ENCODE measurements at places on chromosomes 13 and 19. TPM values are rescaled to one million over a fixed set of nuclear protein-coding genes. Genes with fewer than 3 reads are reported as not detected.

DNA sequence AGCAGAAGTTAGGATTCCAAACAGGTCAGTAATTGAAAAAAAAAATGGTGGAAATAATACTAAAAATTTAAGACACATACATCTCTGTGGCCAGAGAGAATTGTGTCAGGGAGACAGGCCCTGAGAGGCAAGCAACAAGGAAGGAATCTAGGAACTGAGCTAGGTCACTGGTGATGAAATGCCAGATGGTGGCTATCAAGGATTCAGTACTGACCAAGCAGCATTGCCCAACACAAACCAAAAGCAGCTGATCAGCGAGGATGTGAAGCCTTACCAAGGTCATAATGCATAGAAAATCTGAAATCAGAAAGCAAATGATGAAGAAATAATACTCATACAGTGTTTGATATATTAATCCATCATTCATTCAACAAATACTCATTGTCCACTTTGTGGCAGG, 905.0 kb downstream of the GPC5 start:
- H3K4me3 ChIP-seq = no peak overlapping the region
- H3K27me3 ChIP-seq = no peaks in the 10 kb centered on the region
- H3K27ac ChIP-seq = no peak overlapping the region
- no peaks in the 10 kb centered on the region for H3K4me1 ChIP-seq

GRCh38 chr13:33217256-33217655, 68.3 kb downstream of the STARD13 start:
- no peak overlapping the region for H3K4me3 ChIP-seq
- peaks cover 16% of the 10 kb centered on the region for H3K27me3 ChIP-seq
- H3K36me3 ChIP-seq = no peaks in the 10 kb centered on the region
- no peaks in the 10 kb centered on the region for H3K4me1 ChIP-seq
- DNase-seq = no peak
- H3K27ac ChIP-seq = no peak overlapping the region

DNA sequence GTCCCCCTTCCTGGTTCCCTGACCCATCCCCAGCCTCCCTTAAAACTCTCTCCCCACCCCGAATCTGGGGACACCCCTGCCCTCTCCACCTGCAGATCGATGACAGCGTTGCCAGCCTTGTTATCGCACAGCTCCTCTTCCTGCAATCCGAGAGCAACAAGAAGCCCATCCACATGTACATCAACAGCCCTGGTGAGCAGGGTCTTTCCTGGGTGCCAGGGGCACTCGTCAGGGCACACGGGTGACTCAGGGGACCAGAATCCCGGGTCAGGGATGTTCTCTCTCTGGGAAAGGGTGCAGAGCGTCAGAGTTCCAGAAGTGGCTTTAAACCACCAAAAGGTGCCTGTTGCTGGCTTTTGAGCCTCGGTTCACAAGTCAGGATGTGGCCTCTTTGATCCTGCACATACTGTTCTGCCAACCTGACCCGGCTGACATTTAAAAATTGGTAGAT, 1.0 kb downstream of the CLPP start:
- H3K4me3 ChIP-seq = peak overlapping the region; percentile 98
- H3K27ac ChIP-seq = peak overlapping the region; percentile 92
- peaks cover 14% of the 10 kb centered on the region for H3K4me1 ChIP-seq
- H3K36me3 ChIP-seq = peaks cover 5% of the 10 kb centered on the region
- DNase-seq = no peak

Gene RXFP2
- total RNA-seq = not detected

- H3K36me3 ChIP-seq = peaks cover 9% of the 10 kb centered on the region
- H3K4me3 ChIP-seq = no peak overlapping the region
- DNase-seq = no peak
Observed at GRCh38 chr13:60463787-60464186, 66.8 kb downstream of the TDRD3 start.

Gene KCNK6
- total RNA-seq = 6.5 TPM

GRCh38 chr19:10473192-10473591, 30.0 kb downstream of the KEAP1 start:
- no peaks in the 10 kb centered on the region for H3K36me3 ChIP-seq
- no peaks in the 10 kb centered on the region for H3K4me1 ChIP-seq
- H3K27me3 ChIP-seq = no peaks in the 10 kb centered on the region
- H3K4me3 ChIP-seq = no peak overlapping the region

DNA sequence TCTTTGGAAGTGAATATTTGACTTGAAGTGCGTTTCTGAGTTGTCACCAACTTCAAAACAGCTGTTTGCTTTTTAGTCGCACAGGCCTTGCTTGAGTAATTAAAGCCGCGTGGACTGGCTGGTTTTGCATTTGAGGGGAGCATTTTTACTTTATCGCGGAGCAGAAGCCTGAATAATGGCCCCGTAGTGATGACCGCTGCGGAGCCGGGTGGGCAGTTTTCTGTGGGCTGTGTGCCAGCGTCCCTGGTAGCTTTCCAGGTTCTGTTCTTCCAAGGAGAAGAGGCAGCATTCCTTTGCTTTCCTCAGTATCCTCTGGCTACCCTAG, 1.1 kb downstream of the NAA16 start:
- H3K27me3 ChIP-seq = no peaks in the 10 kb centered on the region
- H3K36me3 ChIP-seq = no peaks in the 10 kb centered on the region
- no peak for DNase-seq
- peak overlapping the region; percentile 98 for H3K4me3 ChIP-seq
- H3K27ac ChIP-seq = peak overlapping the region; percentile 97

Gene TMEM161A
- 13.1 TPM for total RNA-seq

DNA sequence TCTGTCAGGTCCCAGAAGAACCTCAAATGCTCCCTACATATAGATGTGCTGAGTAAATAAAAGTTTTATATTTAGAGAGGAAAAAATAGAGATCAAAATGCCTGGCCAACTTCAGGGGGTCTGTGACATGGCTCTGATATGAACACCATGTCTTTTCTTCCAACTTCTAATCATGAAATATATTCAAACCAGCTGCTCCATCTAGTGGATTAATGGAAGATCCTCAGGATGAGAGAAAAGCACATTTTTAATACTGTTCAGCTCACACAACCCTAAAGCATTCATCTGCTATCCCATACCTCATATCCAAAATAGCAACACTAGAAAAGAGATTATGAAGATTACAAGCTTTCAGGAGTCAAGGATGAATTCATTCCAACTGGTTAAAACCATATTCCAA, 56.0 kb upstream of the DOCK9 start:
- H3K27me3 ChIP-seq = no peaks in the 10 kb centered on the region
- no peak for DNase-seq
- no peak overlapping the region for H3K4me3 ChIP-seq
- peaks cover 23% of the 10 kb centered on the region for H3K4me1 ChIP-seq

Gene ADPRHL1
- total RNA-seq = 0.94 TPM

Gene ZNF414
- 46.2 TPM for total RNA-seq

DNA sequence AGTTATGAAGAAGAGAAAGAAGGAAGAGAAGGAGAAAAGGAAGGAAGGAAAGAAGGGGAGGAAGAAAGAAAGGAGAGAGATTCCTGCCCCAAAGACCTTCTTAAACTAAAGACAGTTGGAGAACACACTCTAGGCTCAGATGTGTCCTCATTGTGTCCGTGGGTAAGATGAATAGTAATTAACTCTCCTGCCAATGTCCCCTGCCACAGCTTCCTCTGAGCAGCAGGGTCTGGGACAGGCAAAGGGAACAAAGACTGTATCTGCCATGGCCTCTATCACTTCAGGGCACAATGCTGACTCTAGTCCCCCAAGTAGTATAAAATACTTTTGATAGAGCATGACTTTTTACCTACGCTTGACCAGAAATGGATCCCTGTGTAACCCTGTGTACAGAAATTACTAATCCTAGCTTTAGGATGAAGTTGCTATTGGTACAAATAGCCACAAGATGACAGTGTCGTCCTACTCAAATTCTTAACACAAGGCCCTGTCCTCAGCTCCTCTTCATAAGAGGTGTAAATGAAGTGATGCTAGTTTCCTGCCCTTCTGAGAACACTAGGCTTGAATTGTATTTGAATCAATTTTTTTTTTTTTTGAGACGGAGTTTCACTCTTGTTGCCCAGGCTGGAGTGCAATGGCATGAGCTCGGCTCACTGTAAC, 186.2 kb upstream of the GPR12 start:
- no peak for DNase-seq
- no peak overlapping the region for H3K27ac ChIP-seq
- peaks cover 32% of the 10 kb centered on the region for H3K27me3 ChIP-seq
- H3K36me3 ChIP-seq = no peaks in the 10 kb centered on the region
- H3K4me3 ChIP-seq = no peak overlapping the region

Gene ZSWIM4
- total RNA-seq = 5.3 TPM

- H3K4me3 ChIP-seq = no peak overlapping the region
- H3K27ac ChIP-seq = no peak overlapping the region
- no peaks in the 10 kb centered on the region for H3K4me1 ChIP-seq
- DNase-seq = no peak
- H3K36me3 ChIP-seq = no peaks in the 10 kb centered on the region
Observed at GRCh38 chr13:67095621-67096020, 134.5 kb downstream of the PCDH9 start.

DNA sequence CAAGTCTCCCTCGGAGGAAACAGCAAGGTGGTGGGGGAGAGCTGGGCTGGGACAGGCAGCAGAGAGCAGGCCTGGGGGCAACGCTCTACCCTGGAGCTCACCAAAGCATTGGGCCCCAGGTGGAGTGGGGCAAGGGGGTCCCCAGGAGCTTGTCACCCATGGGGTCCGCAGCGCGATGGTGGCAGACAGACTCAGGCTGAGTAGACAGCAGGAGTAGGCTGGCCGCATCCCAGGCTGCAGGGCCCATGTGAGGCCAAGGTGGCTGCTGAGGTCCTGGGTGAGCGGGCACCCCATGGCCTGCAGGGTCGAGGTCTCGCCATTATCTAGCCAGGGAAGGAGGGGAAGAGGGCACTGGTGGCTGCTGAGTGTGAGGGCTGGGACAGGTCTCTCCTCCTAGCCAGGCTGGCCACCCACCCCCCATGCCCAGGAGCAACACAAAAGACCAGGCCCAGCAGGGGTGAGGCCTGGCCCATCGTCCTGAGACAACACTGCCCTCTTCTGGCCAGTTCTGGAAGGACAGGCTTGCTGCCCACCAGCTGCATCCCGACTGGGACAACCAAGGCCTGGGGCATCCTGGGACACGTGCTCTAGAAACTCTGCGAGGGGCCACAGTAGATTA, 33.1 kb downstream of the CEBPG start:
- H3K4me3 ChIP-seq = no peak overlapping the region
- no peaks in the 10 kb centered on the region for H3K4me1 ChIP-seq
- H3K27me3 ChIP-seq = no peaks in the 10 kb centered on the region
- peak; percentile 71 for DNase-seq
- no peaks in the 10 kb centered on the region for H3K36me3 ChIP-seq
- H3K27ac ChIP-seq = no peak overlapping the region

Gene MYH14
- total RNA-seq = not detected

Gene THSD1
- 0.40 TPM for total RNA-seq

DNA sequence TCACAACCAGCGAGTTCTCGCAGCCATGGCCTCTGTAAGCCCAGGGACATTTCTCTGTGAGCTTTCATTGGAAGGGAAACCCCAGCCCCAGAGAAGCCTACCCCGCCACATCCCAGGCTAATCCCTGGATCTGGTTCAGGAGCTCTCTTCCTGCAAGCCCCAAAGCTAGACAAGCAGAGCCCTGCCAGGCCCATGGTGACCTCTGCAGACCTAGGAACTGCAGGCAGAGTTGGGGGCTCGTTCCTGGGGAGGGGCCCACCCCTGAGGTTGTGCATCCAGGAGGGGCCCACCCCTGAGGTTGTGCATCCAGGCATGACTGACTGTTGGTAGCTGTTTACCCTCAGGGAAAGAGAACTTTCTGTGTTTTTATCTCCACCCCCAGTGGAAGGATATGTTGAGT, 21.7 kb downstream of the KCTD15 start:
- H3K4me3 ChIP-seq = no peak overlapping the region
- no peak for DNase-seq

GRCh38 chr13:39326469-39327171, 276.4 kb downstream of the LHFPL6 start:
- H3K36me3 ChIP-seq = no peaks in the 10 kb centered on the region
- H3K4me3 ChIP-seq = no peak overlapping the region
- DNase-seq = no peak
- peaks cover 11% of the 10 kb centered on the region for H3K27me3 ChIP-seq

GRCh38 chr13:76512721-76513145, 373.5 kb downstream of the KCTD12 start:
- peaks cover 33% of the 10 kb centered on the region for H3K27me3 ChIP-seq
- DNase-seq = no peak
- H3K4me1 ChIP-seq = no peaks in the 10 kb centered on the region
- no peaks in the 10 kb centered on the region for H3K36me3 ChIP-seq
- no peak overlapping the region for H3K4me3 ChIP-seq

DNA sequence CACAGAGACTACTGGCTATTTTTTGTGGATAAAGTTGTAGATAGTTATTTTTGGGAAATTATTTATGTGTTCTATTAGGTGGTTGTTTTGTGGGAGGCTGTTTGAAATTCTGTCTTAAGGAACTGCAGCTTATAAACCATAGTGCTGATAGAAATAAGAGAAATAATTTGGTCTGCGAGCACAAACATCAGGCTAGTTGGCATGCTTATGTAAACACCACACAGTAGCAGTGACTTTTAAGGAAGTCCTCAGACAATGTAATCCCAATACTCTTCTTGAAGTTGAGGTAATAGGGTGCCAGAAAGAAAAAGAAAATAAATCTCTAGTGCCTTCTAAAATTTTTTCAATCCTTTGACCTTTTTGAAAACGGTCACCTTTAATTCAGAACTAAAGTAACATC, 23.9 kb downstream of the KL start:
- H3K36me3 ChIP-seq = no peaks in the 10 kb centered on the region
- no peak for DNase-seq
- no peaks in the 10 kb centered on the region for H3K4me1 ChIP-seq

Gene TBXA2R
- 1.0 TPM for total RNA-seq

GRCh38 chr13:113794764-113795173, 35.7 kb downstream of the TMEM255B start:
- DNase-seq = no peak
- peaks cover 20% of the 10 kb centered on the region for H3K27me3 ChIP-seq
- H3K4me3 ChIP-seq = no peak overlapping the region

DNA sequence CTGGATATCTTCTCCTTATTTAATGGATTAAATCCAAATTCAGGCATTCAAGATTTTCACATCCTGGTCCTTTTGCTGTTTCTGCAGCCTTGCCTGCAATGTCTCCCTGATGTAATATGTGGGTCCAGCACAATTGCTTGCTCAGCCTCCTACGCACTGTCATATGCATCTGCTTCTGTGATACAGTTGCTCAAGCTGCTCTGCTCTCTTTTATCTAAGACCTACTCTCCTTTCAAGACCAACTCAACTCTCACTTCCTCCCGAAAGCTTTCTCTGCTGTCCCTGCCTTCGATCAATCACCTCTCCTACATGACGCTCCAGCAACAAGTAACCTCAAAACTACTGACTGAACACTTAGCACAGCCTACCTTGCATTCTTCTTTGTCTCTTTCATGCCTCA, 138.2 kb downstream of the DCLK1 start:
- no peak for DNase-seq
- H3K36me3 ChIP-seq = no peaks in the 10 kb centered on the region
- H3K27ac ChIP-seq = no peak overlapping the region
- H3K4me1 ChIP-seq = no peaks in the 10 kb centered on the region

DNA sequence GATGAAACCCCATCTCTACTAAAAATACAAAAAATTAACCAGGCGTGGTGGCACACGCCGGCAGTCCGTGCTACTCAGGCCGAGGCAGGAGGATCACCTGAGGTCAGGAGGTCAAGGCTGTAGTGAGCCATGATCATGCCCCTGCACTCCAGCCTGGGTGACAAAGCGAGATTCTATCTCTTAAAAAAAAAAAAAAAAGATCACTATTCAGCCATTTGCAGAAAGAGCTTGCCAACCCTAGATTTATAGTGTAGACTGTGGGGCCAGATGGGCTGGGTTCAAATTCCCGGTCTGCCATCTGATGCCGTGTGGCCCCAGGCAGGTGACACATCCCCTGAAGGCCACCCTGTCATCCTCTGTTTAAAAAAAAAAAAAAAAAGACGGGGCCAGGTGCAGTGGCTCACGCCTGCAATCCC, 28.9 kb downstream of the SMIM24 start:
- no peak for DNase-seq
- no peaks in the 10 kb centered on the region for H3K36me3 ChIP-seq
- H3K4me3 ChIP-seq = no peak overlapping the region
- H3K27me3 ChIP-seq = no peaks in the 10 kb centered on the region
- no peaks in the 10 kb centered on the region for H3K4me1 ChIP-seq

Gene SELENOV
- total RNA-seq = not detected

Data from T-helper 17 cell (primary cell).